ENCODE measurements at places on chromosomes 3 and 15.

GRCh38 chr15:57227899-57228298 lies 148.4 kb upstream of the CGNL1 start:
- no peak for DNase-seq

GRCh38 chr3:153210146-153210545 lies 48.1 kb downstream of the RAP2B start:
- DNase-seq = no peak

DNA sequence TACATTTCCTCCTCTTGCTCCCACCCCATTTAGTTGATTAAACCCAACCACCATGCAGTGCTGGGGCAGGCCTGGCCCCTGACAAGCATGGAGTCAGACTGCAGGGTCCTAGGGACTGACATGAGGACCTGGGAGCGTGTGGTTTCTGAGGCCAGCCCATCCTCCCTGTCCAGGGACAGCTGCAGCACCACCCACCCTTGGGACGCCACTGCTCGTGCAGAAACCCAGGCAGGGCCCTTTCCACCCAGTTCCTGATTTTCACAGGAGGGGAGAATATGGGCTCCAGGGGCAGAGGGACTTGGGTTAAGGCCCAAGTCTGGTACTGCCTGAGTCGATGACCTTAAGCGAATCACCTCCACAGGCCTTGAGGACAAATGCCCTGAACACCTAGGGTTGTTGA lies 23.7 kb downstream of the PLXND1 start:
- no peak for DNase-seq

DNA sequence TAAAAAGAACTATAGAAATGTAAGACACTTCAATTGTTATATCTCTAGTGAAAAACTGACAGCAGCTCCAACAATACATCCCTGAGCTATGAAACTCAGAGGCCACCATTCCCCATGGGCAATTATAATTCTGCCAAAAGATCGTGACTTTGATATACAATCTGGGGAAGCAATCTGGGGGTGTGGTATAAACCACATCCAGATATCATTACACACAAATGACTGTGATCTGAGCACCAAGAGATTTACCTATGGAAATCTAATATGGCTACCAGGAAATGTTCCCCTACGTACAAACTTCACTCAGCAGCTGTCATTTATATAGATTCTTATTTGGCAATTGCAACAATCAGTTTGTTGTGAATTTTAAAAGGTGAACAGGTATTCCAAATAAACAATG lies 110.3 kb downstream of the FRMD5 start:
- no peak for DNase-seq

DNA sequence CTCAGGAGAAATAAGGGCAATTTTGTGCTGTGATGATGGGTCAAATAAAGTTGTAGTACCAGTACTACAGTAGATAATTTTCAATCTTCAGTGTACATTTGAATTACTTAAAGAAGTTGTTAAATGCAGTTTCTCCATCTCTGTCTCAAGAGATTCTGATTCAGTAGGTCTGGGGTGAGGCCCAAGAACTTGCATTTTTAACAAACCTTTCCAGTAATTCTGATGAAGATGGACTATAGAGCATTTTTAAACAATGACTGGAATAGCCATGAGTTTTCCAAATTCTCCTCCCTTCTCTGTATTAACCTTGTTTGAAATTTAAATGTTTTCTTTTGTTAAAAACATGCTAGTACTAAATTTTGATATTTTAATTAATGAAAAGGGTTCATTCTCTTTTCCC lies 127.0 kb upstream of the CD96 start:
- DNase-seq = no peak

- DNase-seq = no peak
Observed at GRCh38 chr3:21912711-21913110, 161.7 kb upstream of the ZNF385D start.

GRCh38 chr3:59480486-59480995 lies 430.7 kb upstream of the CFAP20DC start:
- no peak for DNase-seq

DNA sequence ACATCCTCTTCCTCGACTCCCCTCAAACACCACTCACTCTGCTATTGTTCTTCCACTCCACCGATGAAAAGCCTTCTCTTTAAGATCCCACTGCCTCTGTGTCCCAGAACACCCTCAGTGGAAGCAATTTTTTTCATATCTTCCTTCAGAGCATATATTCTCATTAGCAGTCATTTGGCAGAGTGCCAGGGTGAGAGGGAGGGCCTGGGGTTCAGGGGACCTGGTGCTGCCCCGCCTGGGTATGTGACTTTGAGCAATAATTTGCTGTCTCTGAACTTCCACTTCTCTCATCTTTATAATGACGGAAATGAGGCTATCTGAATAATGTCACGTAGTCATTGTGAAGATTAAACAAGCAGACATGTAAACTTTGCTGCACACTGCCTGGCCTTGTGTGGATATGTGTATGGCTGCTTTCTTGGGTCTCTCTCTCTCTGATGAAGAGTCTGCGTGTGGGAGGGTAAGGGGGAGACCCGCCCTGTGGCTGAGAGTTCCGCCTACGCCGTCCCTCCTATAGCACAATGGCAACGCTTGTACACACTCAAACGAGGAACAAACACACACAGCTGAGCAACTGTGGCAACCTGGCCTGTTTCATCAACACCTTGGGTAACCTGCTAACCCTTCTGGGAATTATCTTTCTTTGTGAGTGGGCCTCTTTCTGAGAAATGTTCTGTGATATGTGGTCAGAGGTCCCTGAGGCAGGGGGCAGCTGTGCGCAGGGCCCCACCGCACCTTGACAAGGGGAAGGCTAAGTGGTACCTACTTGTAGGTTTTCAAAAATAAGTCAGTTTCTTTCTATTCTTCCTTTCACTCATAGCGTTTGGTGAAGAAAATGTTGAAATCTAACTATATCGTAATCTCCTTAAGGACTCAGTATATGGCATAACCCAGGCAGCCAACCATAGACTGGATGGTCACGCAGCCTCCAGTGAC lies 369.8 kb downstream of the SV2B start:
- no peak for DNase-seq

DNA sequence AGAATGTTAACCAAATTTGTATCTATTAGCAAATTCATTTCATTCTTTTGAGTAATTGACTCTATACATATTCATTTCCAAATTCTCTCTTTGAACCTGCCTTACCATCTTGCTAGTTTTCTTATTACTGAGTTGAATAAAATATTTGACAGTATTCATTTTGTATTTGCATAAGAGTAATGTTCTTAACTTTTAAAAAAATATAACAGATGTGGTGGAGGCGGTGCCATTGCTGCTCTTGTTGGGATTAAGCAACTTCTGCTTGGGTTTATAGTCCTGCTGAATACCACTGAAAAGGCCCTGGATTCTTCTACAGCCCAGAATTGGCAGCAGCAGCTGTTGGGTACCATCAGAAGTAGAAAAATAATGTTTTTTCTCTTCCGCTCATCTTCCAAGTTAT lies 148.9 kb upstream of the PEX5L start:
- DNase-seq = no peak

- no peak for DNase-seq
Observed at GRCh38 chr3:110858549-110858948, 213.1 kb upstream of the NECTIN3 start.

- no peak for DNase-seq
Observed at GRCh38 chr3:134079111-134079547, 49.4 kb upstream of the SLCO2A1 start.

All from SHP77 (cell line).